Muscle of arm (tissue), 14 donors: ENCODE measurements at places on chromosomes 5 and 9. TPM values are rescaled to one million over a fixed set of nuclear protein-coding genes. Genes with fewer than 3 reads are reported as not detected.
A peak's percentile ranks its signal among the peaks of the same experiment; 100 is the strongest.

- peak; percentile 19 for DNase-seq
Observed at GRCh38 chr5:18314192-18314778, 680.0 kb downstream of the TAF11L14 start.

DNA sequence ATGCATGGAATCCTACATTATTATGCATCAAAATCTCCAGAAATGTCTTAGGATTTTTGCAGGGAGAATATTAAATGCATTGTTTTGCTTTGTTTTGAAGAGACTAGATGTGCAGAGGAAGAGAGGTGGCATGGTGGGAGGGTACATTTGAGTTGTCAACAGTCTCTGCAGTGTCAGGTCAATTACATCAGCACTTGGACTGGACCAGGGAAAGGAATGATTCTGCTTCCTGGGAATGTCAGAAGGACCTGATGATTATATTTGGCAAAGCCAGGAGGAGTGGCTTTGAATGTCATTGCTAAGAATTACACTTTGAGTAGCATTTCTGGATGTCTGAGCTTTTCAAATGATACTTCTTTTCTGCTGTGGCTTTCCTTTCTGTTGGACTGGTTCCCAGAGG, 17.5 kb upstream of the TMEFF1 start:
- no peak for DNase-seq

GDNF gene
- polyA plus RNA-seq, result 7.3 TPM

DNA sequence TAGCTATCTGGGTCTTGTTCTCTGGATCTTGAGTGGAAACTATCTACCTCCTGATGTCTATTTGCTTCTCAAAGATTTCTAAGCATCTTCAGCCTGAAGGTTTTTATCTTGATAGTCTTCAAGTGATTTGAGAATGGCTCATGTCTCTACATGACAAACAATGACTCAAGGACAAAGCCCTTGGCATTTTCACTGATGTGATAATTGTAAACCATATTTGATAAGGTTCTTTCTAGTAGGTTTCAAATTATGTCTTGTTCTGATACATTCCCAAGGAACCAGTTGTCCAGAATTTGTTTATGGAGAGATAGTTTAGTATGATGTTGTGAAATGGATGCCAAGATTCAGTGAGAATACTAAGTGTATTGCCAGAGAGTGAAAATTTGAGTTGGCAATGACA, 1079.3 kb upstream of the CDH9 start:
- no peak for DNase-seq

DNA sequence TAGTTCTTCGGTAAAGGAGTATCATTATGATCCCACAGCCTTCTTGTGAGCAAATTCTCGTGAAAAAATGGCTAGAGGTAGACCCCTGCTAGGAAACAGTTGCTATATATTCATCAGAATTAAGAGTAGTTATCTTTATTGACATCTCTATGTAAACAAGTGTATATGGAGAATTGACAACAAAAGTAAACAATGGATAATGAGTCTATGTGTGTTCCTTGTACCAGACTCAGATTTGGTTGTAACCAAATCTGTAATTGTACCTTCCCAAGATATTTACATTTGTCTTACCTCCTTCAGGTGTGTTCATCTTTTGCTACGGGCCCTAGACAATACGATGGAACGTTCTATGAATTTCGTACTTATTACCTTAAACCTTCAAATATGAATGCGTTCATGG, 2.1 kb downstream of the NIPSNAP3B start:
- no peak for DNase-seq

DNA sequence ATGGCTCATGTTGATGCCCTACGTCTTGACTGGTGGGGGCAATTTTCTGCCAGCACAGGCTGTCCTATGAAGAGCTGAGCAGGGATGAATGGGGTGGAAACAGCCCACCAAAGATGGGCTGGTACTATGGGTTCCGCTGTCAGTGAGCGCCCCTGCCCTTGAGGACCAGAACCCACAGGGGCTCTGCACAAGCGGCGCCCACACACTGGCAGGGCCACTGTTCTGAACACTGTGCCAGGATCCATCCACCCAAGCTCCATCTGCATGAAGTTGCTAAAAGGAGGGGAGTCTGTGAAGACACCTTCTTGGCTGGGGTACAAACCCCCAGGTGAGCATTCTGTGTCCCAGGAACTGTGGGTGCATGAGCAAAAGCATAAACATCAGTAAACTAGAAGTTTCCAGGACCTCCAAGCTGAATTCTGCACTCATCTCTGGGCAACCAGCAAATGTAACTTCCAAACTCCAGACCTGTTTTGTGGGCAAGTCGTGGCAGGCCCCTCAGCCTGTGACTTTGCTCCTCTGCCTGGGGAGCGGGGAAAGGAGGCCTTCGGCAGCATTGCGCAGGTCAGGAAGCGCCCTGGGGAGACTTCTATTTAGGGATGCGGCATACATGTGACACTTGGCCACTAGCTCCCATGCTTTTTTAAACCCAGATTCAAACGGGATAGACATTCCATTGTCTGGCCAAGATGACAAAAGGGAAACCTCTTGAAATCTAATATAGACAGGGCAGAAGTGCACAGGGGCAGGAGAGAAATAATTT, 48.9 kb downstream of the PTPN3 start:
- no peak for DNase-seq

DNA sequence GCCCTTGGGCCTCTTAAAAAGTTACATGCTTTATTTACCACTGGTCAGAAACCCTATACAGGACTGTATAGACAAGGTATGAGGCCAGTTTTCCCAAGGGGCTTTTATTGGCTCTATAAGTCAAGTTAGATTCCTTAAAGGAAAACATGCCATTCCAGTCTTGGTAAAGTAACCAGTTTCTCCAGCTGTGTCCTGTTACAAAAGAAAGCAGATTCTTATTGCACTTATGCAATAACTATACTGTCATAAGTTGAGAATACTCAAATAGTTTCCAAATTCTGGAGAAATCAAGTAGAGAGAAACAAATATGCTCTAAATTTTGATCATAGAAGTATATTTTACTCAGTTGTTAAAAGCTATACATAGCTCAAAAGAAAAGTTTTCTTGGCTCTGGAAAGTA, 47.2 kb downstream of the PTGS1 start:
- no peak for DNase-seq

SLC6A18 gene
- not detected for polyA plus RNA-seq

- DNase-seq, result no peak
Observed at GRCh38 chr9:112971415-112971814, 40.6 kb downstream of the ZNF883 start.

- no peak for DNase-seq
Observed at GRCh38 chr5:24291916-24292315, 352.9 kb downstream of the CDH10 start.

- peak; percentile 94 for DNase-seq
Observed at GRCh38 chr5:132439521-132440089, 51.0 kb downstream of the IRF1 start.

DNA sequence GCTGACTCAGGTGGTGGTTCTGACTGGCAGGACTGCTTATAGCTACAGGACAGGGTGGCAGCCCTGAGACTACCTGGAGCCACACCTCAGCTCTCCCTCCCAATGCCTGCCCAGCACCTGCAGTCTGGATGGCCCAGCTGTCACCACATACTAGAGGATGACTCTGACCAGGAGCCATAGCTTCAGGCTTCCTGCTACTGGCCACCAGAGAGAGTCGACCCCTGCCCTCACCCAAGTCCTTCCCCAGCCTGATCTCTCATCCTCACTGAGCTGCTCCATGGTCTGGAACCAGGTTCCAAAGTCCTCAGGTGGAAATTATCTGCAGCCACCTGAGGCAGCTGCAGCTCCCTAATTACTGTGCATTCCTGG, 25.6 kb upstream of the TDRD7 start:
- no peak for DNase-seq

DNA sequence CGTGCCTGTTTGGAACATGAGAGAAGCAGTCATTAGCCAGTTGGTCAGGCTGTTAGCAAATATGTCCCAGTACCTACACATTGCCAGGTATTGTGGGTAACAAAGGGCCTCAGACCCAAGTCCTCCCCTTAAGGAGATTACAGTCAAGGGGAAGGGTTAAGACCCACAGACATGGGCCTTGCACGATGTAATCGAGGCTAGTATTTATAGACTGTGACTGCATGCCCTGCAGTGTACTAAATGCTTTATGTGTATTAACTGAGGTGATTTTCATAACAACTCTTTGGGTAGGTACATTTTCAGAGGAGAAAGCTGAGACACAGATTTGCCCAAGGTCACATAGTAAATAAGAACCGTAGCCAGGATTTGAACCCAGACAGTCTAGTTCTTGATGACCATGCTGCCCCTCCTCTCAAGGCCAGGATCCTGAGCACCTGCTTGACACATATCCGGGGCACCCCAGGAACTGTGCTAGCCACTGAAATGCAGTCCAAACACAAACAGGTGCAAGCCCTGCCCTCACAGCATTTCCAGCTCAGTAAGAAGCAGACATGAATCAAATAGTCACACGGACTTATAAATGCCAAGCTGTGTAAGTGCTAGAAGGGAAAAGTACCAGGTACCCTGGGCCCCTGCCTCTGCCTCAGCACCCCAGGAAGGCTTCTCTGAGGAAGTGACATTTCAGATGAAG, 32.0 kb upstream of the GRPEL2 start:
- no peak for DNase-seq

DNA sequence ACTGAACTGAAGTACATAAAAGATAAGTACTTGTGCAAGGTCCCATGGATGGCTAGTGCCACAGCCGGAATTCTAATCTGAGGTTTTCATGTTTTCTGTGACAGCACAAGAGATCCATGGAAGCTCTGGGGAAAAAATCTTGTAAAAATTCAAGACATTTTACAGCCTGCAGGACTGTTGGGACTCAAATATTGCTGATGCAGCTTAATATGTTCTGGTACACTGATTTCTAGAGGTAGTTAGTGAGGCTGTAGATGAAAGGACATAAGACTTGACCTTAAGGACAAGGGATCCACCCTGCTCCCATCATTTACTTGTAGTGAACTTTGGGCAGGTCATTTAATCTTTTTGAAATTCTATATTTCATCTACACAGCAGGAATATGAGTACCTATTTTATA, 390.4 kb downstream of the TLE4 start:
- no peak for DNase-seq

GRCh38 chr9:110334183-110334582, 3.5 kb downstream of the TXNDC8 start:
- no peak for DNase-seq

DNA sequence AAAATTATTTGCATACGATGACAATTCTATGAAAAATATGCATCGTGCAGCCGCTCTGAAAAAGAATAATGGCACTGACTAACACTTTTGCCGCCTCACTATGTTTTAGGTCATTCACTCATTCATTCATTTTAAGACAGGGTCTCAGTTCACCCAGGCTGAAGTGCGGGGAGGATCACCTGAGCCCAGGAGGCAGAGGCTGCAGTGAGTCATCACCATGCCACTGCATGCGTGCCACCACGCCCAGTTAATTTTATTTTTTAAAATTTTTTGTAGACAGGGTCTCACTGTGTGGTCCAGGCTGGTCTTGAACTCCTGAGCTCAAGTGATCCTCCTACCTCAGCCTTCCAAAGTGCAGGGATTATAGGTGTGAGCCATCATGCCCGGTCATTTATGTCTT, 37.0 kb downstream of the RAPGEF1 start:
- DNase-seq, result no peak

DNA sequence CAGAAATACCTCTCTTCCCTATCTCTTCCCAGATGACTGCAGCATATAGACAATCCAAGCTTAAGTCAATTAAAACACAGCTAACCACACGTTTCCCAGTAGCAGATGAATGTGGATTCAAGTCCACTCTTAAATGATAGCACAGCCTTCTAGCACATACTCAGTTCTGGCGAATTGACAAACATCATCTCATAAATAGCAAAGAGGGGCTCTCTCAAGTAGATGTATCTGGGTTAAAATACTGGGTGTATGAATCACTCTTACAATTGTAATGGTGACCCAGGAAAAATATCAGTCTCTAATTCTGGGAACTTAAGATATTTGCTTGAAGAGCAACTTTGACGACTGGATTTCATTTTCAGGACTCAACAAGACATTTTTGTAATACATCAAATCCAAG, 67.0 kb upstream of the HAPLN1 start:
- DNase-seq, result no peak

- peak; percentile 86 for DNase-seq
Observed at GRCh38 chr9:129202613-129203555, 24.8 kb upstream of the IER5L start.

- DNase-seq, result no peak
Observed at GRCh38 chr5:51375084-51375483, 8.2 kb upstream of the ISL1 start.

TNC gene
- polyA plus RNA-seq, result 86.8 TPM

LHX6 gene
- 5.2 TPM for polyA plus RNA-seq

DNA sequence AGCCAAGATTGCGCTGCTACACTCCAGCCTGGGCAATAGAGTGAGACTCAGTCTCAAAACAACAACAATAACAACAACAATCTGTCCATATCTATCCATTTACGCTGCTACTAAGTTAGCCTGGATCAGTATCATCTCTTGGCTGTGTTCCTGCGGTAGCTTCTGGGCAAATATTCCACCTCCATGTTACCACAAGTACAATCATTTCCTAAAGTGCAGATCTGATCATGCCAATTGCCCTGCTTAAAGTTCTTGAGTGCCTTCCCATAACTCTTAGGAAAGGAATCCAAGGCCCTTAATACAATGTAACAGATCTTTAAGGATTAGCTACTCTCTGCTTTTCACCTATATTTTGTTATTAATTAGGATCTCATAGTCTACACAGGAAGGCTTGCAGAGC, 15.4 kb upstream of the PPP2R2B start:
- no peak for DNase-seq

- no peak for DNase-seq
Observed at GRCh38 chr5:59553992-59554391, 339.5 kb downstream of the PDE4D start.

PTPRD gene
- 78.1 TPM for polyA plus RNA-seq

DNA sequence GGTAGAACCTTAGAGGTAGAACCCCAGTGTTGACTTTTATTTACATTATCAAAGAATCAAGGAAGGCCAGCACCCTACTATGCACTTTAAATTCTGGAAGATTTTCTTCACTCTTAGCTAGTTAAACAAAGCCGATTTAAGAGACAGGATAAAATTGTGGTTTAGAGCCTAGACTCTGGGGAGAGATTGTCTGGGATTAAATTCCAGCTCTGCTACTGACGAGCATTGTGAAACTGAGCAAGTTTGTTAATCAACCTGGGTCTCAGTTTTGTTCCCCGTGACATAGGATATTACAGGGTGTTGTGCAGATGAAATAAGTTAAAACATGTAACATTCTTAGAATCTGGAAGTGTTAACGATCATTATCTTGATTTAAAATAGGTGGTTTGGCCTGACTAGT, 83.5 kb downstream of the FEM1C start:
- no peak for DNase-seq

GRCh38 chr5:110025160-110025559, 335.4 kb downstream of the MAN2A1 start:
- DNase-seq, result no peak

- DNase-seq, result no peak
Observed at GRCh38 chr9:2624051-2624682, 2.6 kb downstream of the VLDLR start.

CCL21 gene
- not detected for polyA plus RNA-seq

GRCh38 chr9:90165281-90165680, 477.3 kb downstream of the DIRAS2 start:
- DNase-seq, result no peak

GOLGA1 gene
- polyA plus RNA-seq, result 16.5 TPM

GRCh38 chr9:135563039-135563476, 1.5 kb downstream of the PAEP start:
- no peak for DNase-seq

GAPT gene
- polyA plus RNA-seq, result 0.42 TPM
